Suppressor macrophage treated with lipopolysaccharide for 4 hours (primary cell): ENCODE measurements at places on chromosomes 3 and 15.

- DNase-seq, result no peak
These were observed 20.8 kb downstream of the SELENOT start for GRCh38 chr3:150623945-150624344.

DNA sequence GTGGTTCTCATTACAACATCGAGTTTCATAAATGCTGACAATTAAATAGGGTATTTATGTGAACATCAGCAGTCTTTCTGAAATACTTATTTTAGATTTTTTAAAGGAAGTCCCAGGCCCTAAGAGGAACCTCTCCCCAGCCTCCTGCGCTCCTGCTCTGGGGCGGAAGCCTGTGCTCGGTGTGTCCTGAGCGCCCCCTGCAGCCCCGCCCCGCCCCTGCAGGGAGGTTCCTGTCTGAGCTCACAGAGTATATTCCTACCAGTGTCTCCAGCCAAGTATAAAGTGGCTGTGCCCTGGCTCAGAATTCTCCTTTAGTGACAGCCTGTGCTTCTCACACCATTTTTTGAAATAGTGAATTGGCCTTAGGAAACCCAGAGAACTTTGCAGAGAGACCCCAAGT, 567.9 kb downstream of the GOLGA6L6 start:
- no peak for DNase-seq

- DNase-seq, result peak; percentile 72
These were observed 3.8 kb downstream of the PLD1 start for GRCh38 chr3:171806200-171807128.

DNA sequence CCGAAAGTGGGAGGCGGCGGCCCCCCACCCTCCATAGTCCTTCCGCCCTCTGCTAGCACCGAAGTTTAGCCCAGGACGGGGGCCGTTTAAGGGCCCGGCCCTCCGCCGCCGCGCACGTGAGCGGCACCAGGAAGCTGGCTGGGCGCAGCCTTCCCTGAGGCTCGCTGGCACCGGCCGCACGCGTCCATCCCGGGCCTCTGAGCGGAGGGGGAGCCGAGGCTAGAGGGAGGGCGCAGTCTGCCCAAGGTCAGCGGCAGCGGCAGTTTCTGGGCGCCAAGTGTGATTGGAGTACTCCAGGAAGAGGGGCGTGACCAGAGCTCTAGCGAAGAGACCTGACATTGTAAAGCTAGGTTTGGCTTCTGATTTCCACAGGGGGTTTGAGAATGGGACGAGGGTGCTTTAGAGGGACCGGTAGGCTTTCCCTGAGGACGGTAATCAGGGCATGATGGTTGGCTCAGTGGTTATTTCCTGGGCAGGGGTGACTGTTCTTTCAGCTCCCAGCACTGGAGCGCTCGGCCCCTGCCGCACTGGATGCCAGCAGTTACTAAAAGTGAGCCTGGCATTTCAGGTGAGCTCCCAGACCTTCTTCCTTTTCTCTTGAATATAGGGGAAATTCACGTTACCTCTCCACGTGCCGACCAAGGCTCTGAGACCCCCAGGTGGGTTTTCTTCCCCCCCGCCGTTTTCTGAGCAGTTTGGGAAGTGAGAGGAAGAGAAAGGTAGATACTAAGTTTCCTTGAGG, 853 bp downstream of the TEX264 start:
- peak; percentile 66 for DNase-seq

GRCh38 chr3:111951032-111951431, 27.8 kb upstream of the ABHD10 start:
- DNase-seq, result no peak

DNA sequence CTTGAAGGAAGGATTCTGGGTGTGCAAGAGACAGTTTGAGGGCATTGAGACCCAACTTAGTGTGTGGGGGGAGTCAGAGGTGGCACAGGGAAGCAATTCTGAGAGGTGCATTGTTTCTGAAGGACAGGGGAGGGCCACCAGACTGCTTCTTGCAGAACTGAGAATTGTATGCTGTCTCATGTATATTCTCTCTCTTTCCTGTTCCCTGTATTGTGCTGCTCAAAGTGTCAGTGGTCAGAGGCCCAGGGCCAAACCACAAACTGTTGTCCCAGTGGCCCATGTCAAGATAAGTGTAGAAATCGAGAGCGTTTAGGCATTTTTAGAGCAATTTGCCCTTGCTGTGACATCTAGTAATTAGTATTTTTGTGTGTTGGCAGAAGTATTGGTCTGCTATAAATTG, 567.1 kb downstream of the EDEM1 start:
- DNase-seq, result peak; percentile 8

DNA sequence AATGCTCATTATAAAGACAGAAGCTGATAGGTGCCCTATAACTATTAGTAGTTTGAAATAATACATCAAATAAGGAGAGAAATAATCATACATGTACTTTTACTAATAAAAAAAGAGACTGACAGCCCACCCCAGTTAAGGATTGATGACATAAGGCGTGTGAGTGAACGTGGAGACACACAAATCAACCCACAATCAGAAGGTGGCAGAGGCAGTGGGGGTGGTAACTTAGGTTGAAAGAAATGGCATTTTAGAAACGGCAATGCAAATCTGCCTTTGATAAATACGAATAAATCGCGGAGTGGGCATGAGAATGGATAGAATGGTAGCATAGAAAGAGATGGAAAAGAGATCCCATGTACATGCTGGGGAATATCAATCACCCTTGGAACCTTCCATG, 256.2 kb upstream of the ATP10A start:
- DNase-seq, result no peak

DNA sequence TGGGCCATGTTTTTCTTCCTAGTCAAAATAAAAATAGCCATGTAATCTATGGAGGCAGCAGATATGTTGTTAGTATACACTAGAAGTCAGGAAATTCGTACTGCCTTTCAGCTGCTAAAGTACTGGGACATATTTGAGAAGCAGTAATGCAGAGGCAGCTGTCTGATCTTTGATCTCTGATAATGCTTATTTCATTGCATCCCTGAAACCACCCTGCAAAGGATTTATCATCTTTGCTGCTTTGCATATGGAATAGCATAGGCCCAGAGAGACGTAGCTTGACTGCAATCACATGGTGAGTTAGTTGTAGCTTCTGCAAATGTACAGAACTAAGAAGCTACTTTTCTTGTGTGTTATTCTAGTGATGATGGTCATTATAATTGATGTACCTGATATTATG, 52.4 kb downstream of the RBM6 start:
- no peak for DNase-seq

GRCh38 chr15:79060175-79060574, 30.4 kb downstream of the RASGRF1 start:
- no peak for DNase-seq
